Memory B cell (primary cell): ENCODE measurements at places on chromosomes 6 and 20.

DNA sequence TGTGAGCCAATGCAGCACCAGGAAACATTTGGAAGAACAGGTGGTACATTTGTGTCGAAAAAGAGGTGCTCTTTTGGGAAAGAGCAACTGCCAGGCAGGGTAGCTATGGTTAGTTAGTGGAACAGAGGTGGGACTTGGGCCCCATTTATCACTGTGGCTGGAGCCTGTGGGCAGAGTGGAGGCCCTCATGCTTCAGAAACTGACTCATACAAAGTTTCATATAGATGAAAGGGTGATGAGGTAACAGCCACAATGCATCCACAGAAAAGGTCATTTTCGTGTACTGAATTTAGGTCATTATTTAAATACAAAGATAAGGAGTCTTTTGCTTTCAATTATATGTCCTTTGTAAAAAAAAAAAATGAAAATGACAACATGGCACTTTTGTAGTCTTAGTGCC is 76.4 kb upstream of the HS3ST5 start:
- H3K4me3 ChIP-seq: no peak overlapping the region
- no peaks in the 10 kb centered on the region for H3K27me3 ChIP-seq
- H3K36me3 ChIP-seq: no peaks in the 10 kb centered on the region
- H3K27ac ChIP-seq: no peak overlapping the region
- H3K4me1 ChIP-seq: no peaks in the 10 kb centered on the region

DNA sequence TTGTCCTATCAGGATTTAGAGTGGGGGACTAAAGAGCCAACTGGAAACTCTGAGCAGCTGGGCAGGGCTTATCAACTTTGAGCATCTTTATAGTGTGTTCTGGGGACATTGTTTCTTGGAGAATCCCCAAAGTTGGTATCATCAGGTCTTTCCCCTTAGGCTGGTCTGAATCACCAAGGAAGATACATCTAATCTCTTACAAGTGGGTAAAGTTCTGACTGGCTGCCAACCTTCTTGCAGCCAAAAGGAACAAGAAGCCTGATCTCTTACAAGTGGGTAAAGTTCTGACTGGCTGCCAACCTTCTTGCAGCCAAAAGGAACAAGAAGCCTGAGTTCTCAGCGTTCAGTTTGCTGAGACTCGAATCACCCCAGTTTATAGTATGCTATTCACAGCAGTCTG is 1.6 kb upstream of the MED23 start:
- peaks cover 7% of the 10 kb centered on the region for H3K4me1 ChIP-seq
- no peak overlapping the region for H3K4me3 ChIP-seq

DNA sequence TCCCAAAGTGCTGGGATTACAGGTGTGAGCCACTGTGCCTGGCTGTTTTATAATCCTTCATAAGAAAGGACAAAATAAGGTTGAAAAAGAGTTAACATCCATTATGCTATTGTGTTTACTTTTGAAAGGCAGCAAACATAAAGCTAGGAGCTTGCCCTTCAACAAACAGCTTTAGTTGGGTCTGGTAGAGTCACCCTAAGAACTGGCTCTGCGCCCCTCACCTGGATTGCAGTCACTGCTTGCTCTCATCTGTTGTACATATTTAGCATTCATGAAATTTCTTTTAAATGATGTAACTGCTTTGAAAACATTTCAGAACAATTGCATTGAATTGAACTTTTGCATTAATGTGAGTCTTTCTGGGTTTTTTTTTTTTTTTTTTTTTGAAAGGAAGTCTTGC is 38.9 kb downstream of the JARID2 start:
- no peak for DNase-seq
- H3K36me3 ChIP-seq: peaks cover 9% of the 10 kb centered on the region
- peak overlapping the region; percentile 15 for H3K27ac ChIP-seq
- H3K4me3 ChIP-seq: no peak overlapping the region

- no peak overlapping the region for H3K27ac ChIP-seq
- no peaks in the 10 kb centered on the region for H3K27me3 ChIP-seq
- no peak overlapping the region for H3K4me3 ChIP-seq
- H3K36me3 ChIP-seq: no peaks in the 10 kb centered on the region
These were observed 91.4 kb upstream of the DEFB112 start for GRCh38 chr6:50141100-50141499.

DNA sequence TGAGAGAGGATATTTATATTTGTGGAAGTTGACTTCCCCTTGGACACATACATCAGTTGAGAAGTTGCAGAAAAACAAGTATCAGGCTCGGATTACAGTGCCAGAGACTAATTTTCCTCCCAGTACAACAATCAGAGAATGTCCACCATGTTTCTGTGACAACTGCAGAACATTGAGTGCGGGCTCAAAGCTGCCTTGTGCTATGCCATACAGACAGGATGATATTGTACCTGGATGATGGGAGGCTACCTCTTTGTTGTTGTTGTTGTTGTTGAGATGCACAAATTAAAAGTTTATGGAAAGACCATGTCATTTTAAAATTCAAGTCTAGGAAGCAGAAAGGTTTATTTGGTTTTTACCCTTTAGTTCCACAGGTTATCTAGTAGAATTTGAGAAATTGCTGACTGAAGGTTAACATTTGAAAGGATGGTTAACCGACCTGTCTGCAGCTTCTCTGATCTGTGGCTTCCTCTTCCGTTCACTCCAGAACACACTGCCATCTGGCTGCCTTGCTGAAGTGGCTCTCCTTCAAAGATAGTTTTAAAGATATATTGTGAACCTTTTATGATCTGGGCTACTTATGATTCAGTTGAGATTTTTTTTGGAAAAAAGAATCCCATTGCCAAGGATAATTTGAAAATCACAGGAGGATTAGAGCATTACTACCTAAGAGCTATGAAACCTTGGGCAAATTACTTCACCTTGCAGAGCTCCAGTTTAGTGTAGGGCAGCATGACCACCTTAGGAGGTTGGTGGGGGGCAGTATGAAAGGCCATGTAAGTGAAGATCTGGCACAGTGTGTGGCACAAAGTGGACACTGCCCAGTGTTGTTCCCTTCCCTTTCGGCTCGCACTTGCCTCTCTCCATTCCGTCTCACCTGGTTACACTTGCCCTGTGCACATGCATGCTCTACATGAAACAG is 15.9 kb downstream of the TMEM200A start:
- peaks cover 2% of the 10 kb centered on the region for H3K4me1 ChIP-seq
- H3K27ac ChIP-seq: peak overlapping the region; percentile 25
- no peaks in the 10 kb centered on the region for H3K27me3 ChIP-seq
- no peak overlapping the region for H3K4me3 ChIP-seq
- no peak for DNase-seq

DNA sequence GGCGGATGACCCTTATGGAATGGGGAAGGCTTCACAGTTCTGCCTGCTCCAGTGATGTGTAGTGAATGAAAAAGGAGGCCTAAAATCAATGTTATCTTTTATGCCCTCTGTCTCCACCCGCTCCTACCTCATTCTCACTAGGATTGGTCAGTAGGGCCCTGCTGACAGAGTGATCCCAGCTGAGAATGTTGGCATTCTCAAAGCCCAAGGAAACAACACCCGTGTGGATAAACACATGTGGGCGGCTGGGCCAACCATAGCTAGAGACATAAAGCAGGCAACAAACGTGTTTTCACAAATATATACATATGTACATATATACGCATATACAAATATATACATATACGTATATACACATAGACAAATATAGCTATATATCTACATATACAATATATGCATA is 4.5 kb downstream of the RIPK1 start:
- H3K27ac ChIP-seq: no peak overlapping the region
- H3K27me3 ChIP-seq: no peaks in the 10 kb centered on the region
- DNase-seq: no peak
- H3K4me1 ChIP-seq: peaks cover 31% of the 10 kb centered on the region

GRCh38 chr6:22113026-22113766 is 183.6 kb downstream of the PRL start:
- no peak for DNase-seq
- no peaks in the 10 kb centered on the region for H3K36me3 ChIP-seq
- H3K4me1 ChIP-seq: no peaks in the 10 kb centered on the region
- H3K4me3 ChIP-seq: no peak overlapping the region

- no peak overlapping the region for H3K4me3 ChIP-seq
- no peak for DNase-seq
- H3K4me1 ChIP-seq: peaks cover 20% of the 10 kb centered on the region
- no peaks in the 10 kb centered on the region for H3K27me3 ChIP-seq
- H3K36me3 ChIP-seq: peaks cover 7% of the 10 kb centered on the region
These were observed 188.9 kb downstream of the ATXN1 start for GRCh38 chr6:16572317-16572716.

DNA sequence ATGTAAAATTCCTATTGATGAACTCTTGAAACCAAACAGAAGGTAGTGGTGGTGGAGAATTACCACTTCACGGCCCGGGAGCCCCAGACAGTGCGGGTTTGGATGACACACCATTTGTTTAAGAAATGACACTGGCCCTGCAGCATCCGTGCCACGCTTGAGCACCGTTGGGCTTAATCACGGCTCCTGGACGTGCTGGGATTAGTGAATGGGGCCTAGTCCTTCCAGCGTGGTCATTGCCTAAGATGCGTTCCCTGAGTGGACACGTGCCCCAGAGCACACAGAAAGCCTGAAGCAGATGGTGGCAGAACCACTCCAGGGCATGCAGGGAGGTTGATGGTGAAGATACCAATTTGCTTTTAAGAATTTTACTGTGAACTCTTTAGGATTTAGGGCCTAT is 14.5 kb downstream of the STX16 start:
- H3K4me1 ChIP-seq: peaks cover 14% of the 10 kb centered on the region
- no peak overlapping the region for H3K4me3 ChIP-seq
- no peak for DNase-seq
- H3K27me3 ChIP-seq: no peaks in the 10 kb centered on the region

DNA sequence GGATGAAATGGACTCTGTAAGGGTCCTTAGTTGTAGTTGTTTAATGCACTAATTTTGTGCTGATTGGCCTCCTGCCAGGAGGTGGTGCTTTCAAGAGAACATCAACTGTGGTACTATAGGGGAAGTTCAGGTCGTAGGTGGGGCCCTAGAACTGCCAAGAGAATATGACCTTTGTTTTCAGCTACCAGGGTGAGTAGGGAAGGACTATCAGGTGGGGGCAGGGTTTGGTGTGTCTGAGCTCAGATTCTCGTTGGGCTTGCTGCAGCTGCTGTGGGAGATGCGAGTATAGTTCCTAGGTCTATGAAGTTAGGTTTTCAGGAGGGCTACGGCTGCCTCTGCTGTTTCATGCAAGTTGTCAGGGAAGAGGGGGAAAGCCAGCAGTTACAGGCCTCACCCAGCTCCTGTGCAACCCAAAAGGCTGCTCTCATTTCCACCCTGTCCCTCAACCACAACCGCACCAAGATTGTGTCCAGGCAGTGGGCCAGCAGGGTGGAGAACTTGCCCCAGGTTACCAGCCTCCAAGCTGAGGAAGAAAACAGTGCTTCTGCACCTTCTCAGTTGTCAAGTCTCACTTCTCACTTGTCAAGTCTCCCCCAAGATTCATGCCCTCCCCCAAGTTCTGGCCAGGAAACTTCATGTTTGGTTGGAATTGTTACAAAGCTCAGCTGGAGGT is 626.5 kb upstream of the MAP3K7 start:
- no peaks in the 10 kb centered on the region for H3K27me3 ChIP-seq
- DNase-seq: no peak
- H3K27ac ChIP-seq: no peak overlapping the region

DNA sequence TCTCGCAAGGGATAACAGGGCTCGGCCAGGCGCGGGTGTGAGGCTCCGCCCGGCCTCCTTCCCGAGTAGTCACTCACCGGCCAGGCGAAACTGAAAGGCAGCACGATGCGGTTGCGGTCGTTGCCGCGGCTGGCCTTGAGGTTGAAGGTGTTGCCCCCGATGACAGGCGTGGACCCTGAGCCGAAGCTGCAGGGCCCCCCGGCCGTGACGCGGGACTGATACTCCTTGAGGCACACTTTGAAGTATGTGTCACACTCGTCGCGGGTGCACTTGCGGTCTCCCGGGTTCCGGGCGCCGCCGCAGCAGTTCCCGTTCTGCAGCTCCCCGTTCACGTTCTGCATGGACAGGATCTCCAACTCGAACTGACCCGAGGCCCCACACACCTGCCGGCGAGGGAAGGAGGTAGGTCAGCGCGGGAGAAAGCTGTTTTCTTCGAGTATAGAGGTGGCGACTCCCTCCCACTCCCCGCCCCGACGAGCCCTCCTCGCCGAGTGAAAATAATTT is 1.1 kb downstream of the JAG1 start:
- peaks cover 23% of the 10 kb centered on the region for H3K4me1 ChIP-seq
- peak overlapping the region; percentile 73 for H3K4me3 ChIP-seq
- H3K27ac ChIP-seq: no peak overlapping the region
- H3K27me3 ChIP-seq: peaks cover 20% of the 10 kb centered on the region

DNA sequence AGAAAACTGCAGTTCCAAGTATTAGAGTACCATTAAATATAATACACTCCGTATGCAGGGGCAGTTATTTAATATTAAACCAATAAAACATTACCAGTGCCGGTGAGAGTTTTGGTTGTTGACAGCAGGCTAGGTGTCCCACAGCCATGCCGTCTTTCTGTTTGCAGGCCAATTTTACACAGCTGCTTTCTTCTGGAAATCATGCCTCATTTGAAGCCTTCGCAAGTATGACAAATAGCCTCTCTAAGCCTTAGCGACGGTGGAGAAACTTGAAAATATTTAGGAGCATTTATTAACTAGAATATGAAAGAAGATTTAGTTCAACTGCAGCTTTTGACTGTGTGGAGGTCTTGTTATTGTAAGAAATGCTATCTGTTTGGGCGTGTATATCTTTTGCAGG is 226.0 kb downstream of the BMP2 start:
- no peak for DNase-seq
- H3K4me3 ChIP-seq: no peak overlapping the region
- H3K36me3 ChIP-seq: no peaks in the 10 kb centered on the region
- H3K4me1 ChIP-seq: no peaks in the 10 kb centered on the region
- H3K27ac ChIP-seq: no peak overlapping the region

DNA sequence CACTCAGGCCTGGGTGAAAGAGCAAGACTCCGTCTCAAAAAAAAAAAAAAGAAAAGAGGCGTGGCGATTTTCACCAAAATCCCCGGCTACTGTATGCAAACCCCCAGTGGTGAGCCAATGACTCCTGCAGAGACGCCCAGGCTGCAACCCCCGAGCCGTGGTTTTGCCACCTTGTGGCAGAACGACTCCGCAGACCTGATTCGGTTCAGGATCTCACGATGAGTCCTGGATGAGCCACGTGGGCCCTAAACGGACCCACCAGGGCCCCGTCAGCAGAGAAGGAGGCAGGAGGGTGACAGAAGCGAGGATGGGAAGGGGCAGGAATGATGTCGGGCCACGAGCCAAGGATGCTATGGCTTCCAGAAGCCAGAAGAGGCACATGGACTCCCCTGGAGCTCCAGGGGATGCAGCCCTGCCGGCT is 42.5 kb downstream of the SLC2A4RG start:
- H3K27me3 ChIP-seq: peaks cover 2% of the 10 kb centered on the region
- DNase-seq: peak; percentile 42
- no peaks in the 10 kb centered on the region for H3K36me3 ChIP-seq
- no peak overlapping the region for H3K4me3 ChIP-seq
